CD4-positive, alpha-beta T cell treated with Interleukin-10 for 1 hour (primary cell): ENCODE measurements at places on chromosomes 3 and 15.

DNA sequence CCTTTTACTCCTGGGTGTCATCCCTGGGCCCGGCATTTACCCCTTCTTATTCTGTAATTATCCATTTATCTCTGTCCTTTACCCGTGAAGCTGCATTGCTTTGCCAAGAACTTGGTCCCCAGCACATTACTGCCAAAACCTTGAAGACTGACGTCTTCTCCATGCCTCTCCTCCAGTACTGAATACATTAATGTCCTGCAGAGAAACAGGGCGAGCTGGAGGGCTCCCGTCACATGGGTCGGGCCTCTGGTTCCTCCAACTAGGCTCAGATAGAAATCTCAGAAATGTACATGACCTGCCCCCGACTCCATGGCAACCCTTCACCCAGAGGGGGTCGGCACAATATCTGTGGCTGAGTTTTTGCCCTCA lies 445 bp downstream of the EFCAB12 start:
- no peak for DNase-seq

DNA sequence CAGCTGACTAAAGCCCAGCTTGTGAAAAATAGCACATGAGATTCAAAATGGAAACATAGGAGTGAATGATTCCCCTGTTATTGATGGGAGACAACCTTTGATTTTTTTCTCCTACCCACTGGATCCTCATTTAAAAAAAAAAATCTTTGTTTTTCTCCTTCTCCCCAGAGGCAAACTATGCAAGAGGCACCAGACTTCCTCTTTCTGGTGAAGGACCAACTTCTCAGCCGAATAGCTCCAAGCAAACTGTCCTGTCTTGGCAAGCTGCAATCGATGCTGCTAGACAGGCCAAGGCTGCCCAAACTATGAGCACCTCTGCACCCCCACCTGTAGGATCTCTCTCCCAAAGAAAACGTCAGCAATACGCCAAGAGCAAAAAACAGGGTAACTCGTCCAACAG lies 2.6 kb downstream of the CACNA1D start:
- no peak for DNase-seq

- no peak for DNase-seq
Measured at GRCh38 chr3:156443079-156443478, 111.8 kb downstream of the SSR3 start.

- no peak for DNase-seq
Measured at GRCh38 chr3:56931836-56932235, 128.6 kb upstream of the SPATA12 start.

- no peak for DNase-seq
Measured at GRCh38 chr3:140553591-140553990, 124.3 kb upstream of the TRIM42 start.
